Jurkat, Clone E6-1 (cell line): ENCODE measurements at places on chromosomes 13 and 19.

GRCh38 chr13:57638186-57638890, 6.8 kb downstream of the PCDH17 start:
- no peak for DNase-seq

GRCh38 chr19:14476673-14477401, 1.7 kb upstream of the PTGER1 start:
- DNase-seq: no peak

GRCh38 chr19:43776286-43776685, 4.5 kb downstream of the KCNN4 start:
- no peak for DNase-seq

DNA sequence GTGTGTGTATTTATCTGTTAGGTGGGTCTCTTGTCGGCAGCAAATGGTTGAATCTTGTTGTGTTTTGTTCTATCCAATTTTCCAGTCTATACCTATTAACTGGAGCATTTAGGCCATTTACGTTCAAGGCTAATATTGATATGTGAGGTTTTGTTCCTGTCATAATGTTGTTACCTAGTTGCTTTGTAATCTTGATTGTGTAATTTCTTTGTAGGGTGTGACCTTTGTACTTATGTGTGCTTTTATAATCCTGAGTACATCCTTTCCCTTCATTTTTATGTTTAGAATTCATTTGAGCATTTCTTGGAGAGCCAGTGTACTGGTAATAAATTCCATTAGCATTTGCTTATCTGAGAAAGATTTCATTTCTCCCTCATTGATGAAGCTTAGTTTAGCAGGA, 83.0 kb upstream of the MIR17HG start:
- DNase-seq: no peak

DNA sequence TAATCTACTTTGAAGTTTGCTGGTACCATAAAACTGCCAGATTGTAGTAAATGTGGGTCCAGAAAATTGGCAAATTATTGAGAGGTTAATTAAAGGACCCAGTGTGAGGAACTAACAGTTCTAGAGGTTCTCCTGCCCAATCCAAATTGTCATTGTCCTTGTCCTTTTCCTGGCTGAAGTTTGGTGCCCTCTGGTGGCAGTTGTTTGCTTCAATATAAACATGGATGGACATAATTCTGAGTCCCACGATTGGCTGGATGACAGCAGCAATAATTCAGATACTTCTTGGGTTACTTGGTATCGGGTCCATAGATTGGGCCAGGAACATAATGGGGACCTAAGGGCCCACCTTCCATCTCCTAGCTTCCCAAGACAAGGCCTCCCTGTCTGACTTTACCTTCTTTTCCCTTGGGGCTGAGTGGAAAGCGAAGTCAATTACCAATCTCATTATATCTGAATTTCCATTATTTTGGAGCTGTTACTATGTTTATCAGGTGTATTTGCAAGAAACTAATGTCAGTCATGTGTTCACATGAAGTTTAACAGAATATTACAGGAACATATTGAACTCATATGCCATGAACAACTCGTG, 33.8 kb upstream of the GARRE1 start:
- peak; percentile 41 for DNase-seq

DNA sequence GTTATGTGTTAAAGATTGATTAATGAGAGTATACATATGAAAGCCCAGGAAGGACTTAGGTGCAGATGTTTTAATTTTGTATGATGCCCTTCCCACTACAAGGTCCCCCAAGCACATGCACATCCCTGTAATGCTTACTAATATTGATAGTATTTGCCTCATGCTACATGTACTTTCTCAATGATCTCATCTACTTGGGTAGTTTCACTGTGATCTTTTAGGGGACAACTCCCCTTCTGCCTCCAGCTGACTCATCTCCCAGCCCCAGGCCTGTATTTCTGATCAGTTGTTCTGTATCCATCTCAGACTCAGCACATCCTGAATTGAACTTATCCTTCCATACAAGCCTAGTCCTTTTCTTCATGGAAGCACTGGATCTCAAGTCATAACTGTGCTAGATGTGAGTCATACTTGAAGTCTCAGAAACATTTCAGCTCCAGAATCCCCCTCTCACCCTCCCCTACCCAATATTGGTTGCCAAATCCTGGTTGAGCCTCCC, 49.4 kb upstream of the INTS6 start:
- DNase-seq: no peak

DNA sequence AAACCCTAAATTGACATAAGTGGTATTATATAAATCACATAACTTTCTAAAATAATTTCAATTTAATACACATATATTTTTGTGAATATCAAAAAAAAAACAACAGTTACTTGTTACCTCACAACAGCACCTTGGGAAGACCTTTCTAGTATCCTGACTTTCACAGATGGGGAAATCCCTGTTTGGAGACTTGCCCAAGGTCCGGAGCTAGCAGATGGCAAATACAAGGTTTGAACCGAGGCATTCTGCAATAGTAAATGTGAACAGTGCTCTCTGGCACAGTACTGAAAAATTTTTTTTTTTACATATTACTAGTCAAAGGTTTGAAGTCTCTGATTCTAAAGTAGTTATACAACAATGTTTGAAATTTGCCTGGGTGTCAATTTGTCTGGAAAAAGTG, 104.5 kb downstream of the SUCLA2 start:
- DNase-seq: no peak

DNA sequence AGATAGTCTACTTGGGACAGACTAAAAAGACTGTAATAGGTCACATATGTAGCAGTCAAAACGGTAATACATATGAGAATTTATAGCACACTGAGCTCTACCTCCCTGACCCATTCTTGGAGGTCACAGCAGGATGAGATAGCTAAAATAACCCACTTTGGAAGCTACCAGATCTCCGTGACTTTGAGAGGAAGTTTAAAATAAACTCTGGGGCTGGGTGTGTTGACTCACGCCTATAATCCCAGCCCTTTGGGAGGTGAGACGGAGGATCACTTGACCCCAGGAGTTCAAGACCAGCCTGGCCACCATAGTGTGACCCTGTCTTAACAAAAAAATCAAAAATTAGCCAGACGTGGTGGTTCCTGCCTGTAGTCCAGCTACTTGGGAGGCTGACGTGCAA, 45.3 kb downstream of the DHRS12 start:
- DNase-seq: no peak

GRCh38 chr13:43544011-43544410, 242.8 kb downstream of the ENOX1 start:
- DNase-seq: no peak

- no peak for DNase-seq
Measured at GRCh38 chr19:15196360-15197005, 4.3 kb downstream of the NOTCH3 start.

- peak; percentile 11 for DNase-seq
Measured at GRCh38 chr19:29622166-29623070, 16.3 kb downstream of the POP4 start.

DNA sequence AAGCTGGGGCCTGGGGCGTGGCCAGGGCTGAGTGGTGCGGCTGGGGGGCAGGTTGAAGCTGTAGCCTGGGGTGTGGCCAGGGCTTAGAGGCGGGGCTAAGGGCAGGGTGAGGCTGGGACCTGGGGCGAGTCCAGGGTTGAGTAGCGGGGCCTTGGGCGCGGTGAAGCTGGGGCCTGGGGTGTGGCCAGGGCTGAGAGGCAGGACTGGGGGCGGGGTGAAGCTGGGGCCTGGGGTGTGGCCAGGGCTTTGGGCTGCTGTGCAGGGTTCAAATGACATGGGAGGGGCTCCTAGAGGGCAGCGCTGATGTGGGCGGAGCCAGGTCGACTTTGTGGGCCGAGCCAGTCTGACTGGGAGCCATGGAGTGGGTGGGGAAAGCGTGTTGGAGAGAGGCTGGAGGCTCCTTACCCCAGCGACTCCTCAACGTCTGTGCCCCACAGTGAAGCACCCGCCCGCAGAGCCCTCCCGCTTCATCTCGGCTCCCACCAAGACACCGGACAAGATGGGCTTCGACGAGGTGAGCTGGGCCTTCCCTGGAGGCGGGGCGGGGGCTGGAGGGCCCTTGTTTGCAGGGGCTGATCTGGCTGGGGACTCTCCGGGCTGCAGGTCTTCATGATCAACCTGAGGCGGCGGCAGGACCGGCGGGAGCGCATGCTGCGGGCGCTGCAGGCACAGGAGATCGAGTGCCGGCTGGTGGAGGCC, 21.5 kb downstream of the COLGALT1 start:
- DNase-seq: peak; percentile 28

DNA sequence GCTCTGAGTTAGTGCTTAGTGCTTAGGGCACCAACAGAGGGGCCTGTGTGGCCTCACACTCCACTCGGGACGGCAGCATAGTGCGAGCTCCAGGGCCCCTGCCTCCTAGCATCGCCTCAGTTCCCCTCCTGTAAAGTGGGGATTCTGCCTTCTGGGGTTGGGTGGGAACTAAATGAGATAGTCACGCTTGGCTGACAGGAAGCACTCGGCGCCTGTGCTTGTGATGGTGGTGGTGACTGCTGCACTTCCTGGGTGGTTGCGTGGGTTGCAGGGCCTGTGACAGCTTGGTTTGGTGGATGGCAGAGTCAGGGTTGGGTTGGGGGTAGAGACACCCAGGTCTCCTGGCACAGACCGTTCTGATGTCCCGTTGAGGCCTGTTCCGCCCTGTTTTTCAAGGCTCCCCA, 7.7 kb downstream of the PLEKHF1 start:
- DNase-seq: peak; percentile 92

GRCh38 chr19:14059093-14059480, 2.8 kb downstream of the PALM3 start:
- DNase-seq: no peak

DNA sequence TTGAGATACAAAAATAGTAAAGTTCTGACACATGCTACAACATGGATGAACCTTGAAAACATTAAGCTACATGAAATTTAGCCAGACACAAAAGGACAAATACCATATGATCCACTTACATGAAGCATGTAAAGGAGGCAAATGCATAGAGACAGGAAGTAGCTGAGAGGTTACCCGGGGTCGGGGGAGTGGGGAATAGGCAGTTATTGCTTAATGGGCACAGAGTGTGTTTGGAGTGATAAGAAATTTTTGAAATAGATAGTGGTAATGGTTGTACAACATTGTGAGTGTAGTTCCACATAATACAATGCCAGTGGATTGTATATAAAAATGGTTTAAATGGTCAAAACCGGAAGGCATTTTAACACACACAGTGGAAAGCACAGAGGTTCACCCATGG, 4.3 kb downstream of the N4BP2L1 start:
- peak; percentile 41 for DNase-seq

GRCh38 chr19:2343289-2343982, 15.0 kb downstream of the SPPL2B start:
- no peak for DNase-seq

GRCh38 chr19:35519291-35519690, 5.8 kb upstream of the DMKN start:
- no peak for DNase-seq

- peak; percentile 55 for DNase-seq
Measured at GRCh38 chr19:45558399-45558878, 26.2 kb downstream of the OPA3 start.

DNA sequence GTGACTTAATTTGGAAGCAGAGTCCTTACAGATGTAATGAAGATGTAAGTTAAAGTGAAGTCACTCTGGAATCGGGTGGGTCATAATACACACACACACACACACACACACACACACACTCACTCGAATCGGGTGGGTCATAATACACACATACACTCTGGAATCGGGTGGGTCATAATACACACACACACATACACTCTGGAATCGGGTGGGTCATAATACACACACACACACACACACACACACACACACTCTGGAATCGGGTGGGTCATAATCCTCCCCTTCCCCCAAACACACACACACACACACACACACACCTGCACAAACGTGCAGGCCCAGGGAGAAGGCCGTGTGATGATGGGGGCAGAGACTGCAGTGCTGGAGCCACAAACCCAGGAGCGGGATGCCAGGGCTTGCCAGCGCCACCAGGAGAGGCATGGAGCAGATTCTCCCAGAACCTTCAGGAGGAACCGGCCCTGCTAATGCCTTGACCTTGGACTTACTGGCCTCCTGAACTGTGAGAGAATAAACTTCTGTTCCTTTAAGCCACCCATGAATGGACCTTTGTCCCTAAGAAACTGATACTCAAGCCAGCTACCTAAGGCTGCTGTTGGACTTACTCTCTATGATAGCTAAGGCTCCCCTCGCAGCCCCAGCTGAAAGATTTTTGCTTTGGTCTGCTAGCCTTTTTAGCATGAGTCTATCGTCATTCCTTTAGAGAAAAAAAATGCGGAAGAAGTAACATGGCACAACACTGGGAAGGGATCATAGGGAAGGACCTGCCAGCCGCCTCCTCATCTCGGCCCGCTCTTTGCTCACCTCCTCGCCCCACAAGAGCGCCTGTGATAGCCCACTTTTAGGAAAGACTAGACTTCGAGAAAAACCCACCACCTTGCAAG, 136.2 kb upstream of the RNF113B start:
- no peak for DNase-seq

GRCh38 chr13:30345426-30346100, 38.2 kb upstream of the KATNAL1 start:
- no peak for DNase-seq

GRCh38 chr13:75195495-75196146, 286.3 kb downstream of the TBC1D4 start:
- DNase-seq: no peak

- no peak for DNase-seq
Measured at GRCh38 chr13:114104655-114105520, 27.5 kb downstream of the RASA3 start.

- DNase-seq: no peak
Measured at GRCh38 chr13:44385401-44385800, 11.8 kb downstream of the SERP2 start.

DNA sequence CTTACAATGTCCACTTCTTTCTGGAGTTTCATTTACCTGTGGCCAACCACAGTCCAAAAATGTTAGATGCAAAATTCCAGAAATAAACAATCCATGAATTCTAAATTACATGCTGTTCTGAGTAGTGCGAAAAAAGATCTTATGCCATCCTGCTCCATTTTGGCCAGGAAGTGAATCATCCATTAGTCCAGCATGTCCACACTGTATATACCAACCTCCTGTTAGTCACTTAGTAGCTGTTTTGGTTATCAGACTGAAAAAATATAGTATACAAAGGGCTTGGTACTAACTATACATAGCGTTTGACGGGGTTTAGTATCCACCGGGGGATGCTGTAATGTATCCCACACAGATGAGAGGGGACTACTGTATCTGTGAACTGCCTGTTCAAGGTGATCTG, 618.0 kb upstream of the ARGLU1 start:
- DNase-seq: no peak

DNA sequence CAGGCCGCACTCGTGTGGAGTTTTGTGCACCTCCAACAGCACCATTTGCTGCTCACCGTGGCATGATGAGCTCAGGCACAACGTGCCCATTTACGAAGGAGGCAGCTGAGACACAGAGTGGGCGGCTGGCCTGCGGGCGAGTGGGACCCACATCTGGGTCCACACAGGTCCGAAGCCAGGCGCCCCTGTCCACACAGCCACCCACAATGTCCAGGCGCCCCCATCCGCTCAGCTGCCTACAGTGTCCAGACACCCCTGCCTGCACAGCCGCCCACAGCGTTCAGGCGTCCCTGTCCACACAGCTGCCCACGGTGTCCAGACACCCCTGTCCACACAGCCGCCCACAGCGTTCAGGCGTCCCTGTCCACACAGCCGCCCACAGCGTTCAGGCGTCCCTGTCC, 42.5 kb upstream of the F7 start:
- no peak for DNase-seq
